ENCODE measurements at places on chromosomes 7 and 10. TPM values are rescaled to one million over a fixed set of nuclear protein-coding genes. Genes with fewer than 3 reads are reported as not detected.

The AZGP1 gene
- 6.8 TPM for total RNA-seq

GRCh38 chr10:54797636-54798321, 3.3 kb downstream of the PCDH15 start:
- no peaks in the 10 kb centered on the region for H3K36me3 ChIP-seq
- H3K4me3 ChIP-seq = no peak overlapping the region
- H3K4me1 ChIP-seq = no peaks in the 10 kb centered on the region
- H3K27me3 ChIP-seq = no peaks in the 10 kb centered on the region

The HSPB1 gene
- total RNA-seq = 21.8 TPM

GRCh38 chr10:132036887-132037675, 28.7 kb upstream of the JAKMIP3 start:
- no peaks in the 10 kb centered on the region for H3K36me3 ChIP-seq
- H3K4me3 ChIP-seq = peak overlapping the region; percentile 58
- peaks cover 16% of the 10 kb centered on the region for H3K4me1 ChIP-seq
- peaks cover 95% of the 10 kb centered on the region for H3K27me3 ChIP-seq

The PIP gene
- total RNA-seq = not detected

DNA sequence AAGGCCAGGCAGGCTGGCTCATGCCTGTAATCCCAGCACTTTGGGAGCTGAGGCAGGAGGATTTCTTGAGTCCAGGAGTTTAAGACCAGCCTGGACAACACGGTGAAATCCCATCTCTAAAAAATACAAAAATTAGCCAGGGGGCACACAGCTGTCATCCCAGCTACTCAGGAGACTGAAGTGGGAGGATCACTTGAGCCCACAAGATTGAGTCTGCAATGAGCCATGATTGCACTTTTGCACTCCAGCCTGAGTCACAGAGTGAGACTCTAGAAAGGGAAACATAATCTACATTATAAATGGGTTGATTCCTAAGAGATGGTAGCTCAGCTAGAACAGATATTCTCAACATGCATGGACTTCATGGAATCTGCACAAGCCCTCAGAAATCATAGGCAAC, 6.3 kb upstream of the LIPF start:
- H3K4me3 ChIP-seq = no peak overlapping the region
- no peaks in the 10 kb centered on the region for H3K4me1 ChIP-seq
- no peaks in the 10 kb centered on the region for H3K36me3 ChIP-seq
- no peak overlapping the region for H3K27ac ChIP-seq
- DNase-seq = no peak
- H3K27me3 ChIP-seq = no peaks in the 10 kb centered on the region

DNA sequence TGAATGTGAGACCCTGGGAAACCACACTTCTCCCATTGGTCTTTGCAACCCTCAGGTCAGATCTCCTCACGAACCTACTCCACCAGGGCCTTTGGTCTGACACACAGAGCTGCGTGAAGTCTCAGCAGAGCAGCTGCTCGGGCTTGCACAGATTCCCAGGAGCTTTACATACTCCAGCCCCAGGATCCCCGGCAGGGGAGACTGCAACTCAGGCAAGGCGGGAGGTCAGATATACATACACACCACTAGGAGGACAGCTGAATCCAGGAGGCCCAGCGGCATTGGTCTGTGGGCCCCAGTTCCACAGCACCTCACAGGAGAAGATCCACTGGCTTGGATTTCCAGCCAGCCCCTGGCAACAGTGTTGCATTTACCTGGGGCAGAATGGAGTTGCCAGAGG, 239.2 kb downstream of the GPAM start:
- H3K4me1 ChIP-seq = no peaks in the 10 kb centered on the region
- H3K4me3 ChIP-seq = no peak overlapping the region
- H3K36me3 ChIP-seq = no peaks in the 10 kb centered on the region
- peak; percentile 2 for DNase-seq
- H3K27me3 ChIP-seq = no peaks in the 10 kb centered on the region

The CAPZA2 gene
- total RNA-seq = 1,001 TPM

GRCh38 chr10:47020471-47020870, 109.2 kb downstream of the PTPN20 start:
- H3K36me3 ChIP-seq = no peaks in the 10 kb centered on the region
- H3K4me3 ChIP-seq = no peak overlapping the region
- no peaks in the 10 kb centered on the region for H3K27me3 ChIP-seq
- no peak overlapping the region for H3K27ac ChIP-seq
- no peak for DNase-seq
- no peaks in the 10 kb centered on the region for H3K4me1 ChIP-seq

DNA sequence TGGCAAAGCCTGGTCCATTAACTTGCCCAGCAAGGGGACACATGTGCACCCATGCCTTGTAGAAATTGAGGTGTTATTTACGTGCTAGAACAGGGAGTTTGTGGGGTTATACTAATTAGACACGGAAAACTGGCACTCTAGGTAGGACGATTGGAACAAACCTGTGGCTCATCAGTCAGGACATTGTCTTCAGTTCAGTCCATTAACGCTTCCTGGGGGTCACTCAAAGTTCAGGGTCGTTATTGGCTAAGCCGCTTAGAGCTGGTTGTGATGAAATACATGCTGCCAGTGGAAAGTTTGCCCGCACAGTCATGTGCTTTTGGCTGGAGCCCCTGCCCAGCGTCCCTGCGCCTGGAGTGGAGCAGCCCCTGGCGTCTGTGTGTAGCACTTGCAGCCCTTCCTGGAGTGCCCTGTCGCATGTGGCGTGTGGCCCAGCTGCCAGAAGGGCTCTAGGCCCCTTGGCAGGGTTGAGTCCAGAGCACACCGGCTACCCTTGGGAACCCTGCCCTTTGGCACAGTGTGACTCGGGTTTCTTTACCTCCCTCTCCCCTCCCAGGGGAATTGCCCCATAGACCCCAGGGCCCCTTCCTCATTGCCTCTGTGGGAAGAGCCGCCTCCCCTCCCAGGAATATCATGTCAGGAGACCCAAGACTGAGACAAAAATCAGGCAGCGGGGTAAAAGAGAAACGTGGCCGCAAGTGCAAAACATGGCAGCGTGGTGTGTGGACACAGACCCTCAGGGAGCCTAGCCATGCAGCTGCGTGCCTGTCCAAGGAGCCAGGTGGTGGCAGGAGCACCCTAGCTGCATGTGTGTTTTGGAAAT, 9.8 kb downstream of the ZNF775 start:
- peak; percentile 83 for DNase-seq
- peaks cover 4% of the 10 kb centered on the region for H3K4me1 ChIP-seq
- peaks cover 4% of the 10 kb centered on the region for H3K36me3 ChIP-seq
- no peak overlapping the region for H3K4me3 ChIP-seq
- no peak overlapping the region for H3K27ac ChIP-seq
- H3K27me3 ChIP-seq = no peaks in the 10 kb centered on the region

The CYP2C19 gene
- total RNA-seq = 19.7 TPM

GRCh38 chr7:100568896-100569844, 4.5 kb downstream of the SAP25 start:
- peaks cover 33% of the 10 kb centered on the region for H3K36me3 ChIP-seq
- peak overlapping the region; percentile 37 for H3K4me3 ChIP-seq
- peak; percentile 84 for DNase-seq
- peak overlapping the region; percentile 47 for H3K27ac ChIP-seq
- H3K4me1 ChIP-seq = peaks cover 42% of the 10 kb centered on the region

DNA sequence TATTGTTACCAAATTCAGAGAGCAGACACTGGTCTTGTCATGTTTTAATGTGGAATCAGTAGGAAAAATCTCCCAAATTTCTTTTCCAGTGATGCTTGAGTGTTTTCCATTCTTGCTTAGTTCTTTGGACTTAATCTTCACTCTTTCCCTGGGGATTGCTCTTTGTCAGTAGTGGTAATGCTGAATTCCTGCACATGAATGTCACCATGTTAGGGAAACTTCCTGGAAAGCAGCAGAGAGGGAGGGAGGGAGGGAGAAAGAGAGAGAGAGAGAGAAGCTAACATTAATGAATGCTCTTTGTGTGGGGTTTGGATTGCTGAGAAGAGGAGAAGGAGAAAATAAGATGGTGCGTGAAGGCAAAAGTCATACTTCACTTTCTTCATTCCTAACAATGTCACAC, 295.3 kb upstream of the COBL start:
- no peak for DNase-seq
- no peak overlapping the region for H3K4me3 ChIP-seq
- no peaks in the 10 kb centered on the region for H3K27me3 ChIP-seq
- no peak overlapping the region for H3K27ac ChIP-seq

The EGR2 gene
- total RNA-seq = 0.73 TPM

The CPA4 gene
- not detected for total RNA-seq

DNA sequence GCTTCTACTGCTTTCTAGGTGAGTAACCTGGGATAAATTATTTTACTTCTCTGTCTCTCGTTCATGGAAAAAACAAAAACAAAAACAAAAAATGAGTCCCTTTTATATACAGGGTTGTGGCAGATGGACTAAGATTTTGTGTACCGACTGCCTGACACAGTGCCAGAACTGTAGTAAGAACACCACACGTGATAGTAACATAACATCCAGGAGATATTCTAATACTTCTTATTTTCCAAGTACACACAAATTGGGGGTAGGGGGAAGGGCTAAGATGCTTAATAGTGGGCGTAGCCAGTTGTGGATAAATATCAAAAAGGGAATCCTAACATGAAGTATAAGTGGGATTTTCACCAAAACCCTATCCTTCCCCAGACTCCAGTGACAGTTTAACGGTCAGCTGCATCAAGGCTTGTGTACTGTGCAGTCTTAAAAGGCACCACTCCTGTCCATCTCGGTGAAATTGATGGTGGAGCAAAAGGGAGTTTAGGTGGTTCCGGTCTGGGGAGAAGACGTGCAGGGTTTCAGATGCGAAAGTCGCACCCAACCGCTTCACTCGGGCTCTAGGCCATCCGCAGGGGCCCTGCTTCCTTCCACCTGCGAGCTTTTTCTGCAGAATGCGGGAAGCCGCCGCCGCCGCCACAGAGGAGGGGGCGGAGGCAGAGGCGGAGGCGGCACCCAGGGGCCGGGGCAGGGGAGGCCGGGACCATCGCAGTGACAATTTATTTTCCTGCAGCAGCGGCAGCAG, at the start of gene STAMBPL1:
Gene STAMBPL1, plus strand, starts transcription at position 712 of the 748 bp plus-strand sequence. CDS start 21,464 bp downstream, outside the sequence.
- peak within 1 kb of the TSS; percentile 96 for H3K27ac ChIP-seq
- peaks cover 13% of the 10 kb centered on the region for H3K4me1 ChIP-seq
- peak; percentile 41 for DNase-seq

The NRCAM gene
- 2.2 TPM for total RNA-seq

The TMEM140 gene
- total RNA-seq = 13.3 TPM

- no peak overlapping the region for H3K4me3 ChIP-seq
- no peaks in the 10 kb centered on the region for H3K27me3 ChIP-seq
- no peaks in the 10 kb centered on the region for H3K36me3 ChIP-seq
- no peak overlapping the region for H3K27ac ChIP-seq
These were observed 287.2 kb downstream of the HGF start for GRCh38 chr7:81482600-81483186.

The UNCX gene
- not detected for total RNA-seq

DNA sequence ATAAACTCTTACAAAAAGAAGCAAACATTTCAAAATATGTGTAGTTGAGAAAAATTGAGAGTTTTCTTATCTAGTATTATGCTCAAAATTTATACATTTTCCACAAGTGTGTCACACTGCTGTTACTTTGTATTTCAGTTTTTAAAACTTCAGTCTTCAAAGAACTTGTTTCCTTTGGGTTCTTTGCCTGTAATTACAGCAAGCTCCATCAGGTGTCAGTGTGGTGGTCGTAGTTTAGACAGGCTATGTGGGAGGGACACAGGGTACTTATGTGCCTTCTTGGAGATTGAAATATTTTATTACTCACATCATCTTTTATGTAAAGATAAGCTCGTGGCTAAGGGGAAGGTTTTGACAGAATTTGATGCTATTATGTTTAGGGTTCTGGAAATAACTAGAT, 360.5 kb downstream of the FGFR2 start:
- H3K4me1 ChIP-seq = no peaks in the 10 kb centered on the region
- no peaks in the 10 kb centered on the region for H3K36me3 ChIP-seq
- H3K27ac ChIP-seq = no peak overlapping the region
- H3K4me3 ChIP-seq = no peak overlapping the region
- H3K27me3 ChIP-seq = no peaks in the 10 kb centered on the region

DNA sequence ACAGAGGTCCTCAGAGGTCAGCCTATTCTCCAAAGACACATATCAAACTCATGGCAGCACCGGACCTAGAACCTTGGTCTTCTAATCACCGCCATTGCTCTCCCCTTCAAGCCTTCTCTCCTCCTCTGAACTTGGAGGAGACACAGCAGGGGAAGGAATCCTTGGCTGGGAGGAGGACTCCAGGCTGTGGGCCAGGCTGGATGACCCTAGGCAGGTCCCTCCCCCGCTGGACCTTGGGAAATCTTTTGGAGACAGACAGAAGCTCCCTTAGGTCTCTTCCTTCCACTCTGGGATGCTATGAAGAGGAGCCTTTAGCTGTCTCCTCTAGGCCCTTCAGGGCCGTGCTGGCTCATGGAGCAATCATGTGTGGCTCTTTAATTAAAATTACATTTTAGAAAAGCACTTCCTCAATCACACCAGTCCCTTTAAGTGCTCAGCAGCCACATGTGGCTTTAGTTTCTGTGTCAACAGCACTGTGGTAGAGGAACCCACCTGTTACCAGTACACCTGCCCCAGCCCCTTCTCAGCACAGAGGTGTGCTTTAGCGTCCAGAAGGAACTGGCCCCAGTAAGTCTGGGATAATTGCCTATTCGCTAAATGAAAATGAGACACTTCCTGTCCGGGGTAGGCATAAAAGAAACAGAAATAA, 238.2 kb downstream of the CELF2 start:
- H3K27me3 ChIP-seq = no peaks in the 10 kb centered on the region
- H3K36me3 ChIP-seq = peaks cover 68% of the 10 kb centered on the region
- no peak overlapping the region for H3K27ac ChIP-seq
- no peak overlapping the region for H3K4me3 ChIP-seq
- DNase-seq = no peak

DNA sequence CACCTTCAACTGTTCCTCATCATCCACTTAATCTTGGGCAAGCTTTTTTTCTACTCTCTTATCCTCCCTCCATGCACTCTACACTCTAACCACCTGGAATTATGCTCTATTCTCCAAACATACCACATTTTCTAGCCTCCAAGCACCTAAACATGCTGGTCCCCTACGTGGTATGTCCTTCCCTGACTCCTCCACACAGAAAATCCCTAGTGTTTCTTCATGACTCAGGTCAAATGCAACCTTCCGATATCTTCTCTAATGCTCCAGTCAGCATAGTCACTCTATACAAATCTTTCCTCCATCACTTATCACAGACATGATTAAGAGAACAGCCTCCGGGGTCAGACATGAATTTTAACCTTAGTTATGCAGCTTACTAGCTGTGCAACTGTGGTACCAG, 68.8 kb downstream of the ARMH3 start:
- H3K4me3 ChIP-seq = no peak overlapping the region
- H3K36me3 ChIP-seq = peaks cover 99% of the 10 kb centered on the region
- H3K27ac ChIP-seq = no peak overlapping the region
- DNase-seq = no peak
- no peaks in the 10 kb centered on the region for H3K4me1 ChIP-seq

The UPK3BL2 gene
- 37.3 TPM for total RNA-seq

GRCh38 chr10:101450277-101451080, 96.5 kb downstream of the BTRC start:
- H3K27me3 ChIP-seq = no peaks in the 10 kb centered on the region
- H3K36me3 ChIP-seq = no peaks in the 10 kb centered on the region
- no peak overlapping the region for H3K27ac ChIP-seq
- H3K4me3 ChIP-seq = no peak overlapping the region

The NPSR1 gene
- not detected for total RNA-seq

The STX1A gene
- total RNA-seq = not detected

- H3K4me3 ChIP-seq = no peak overlapping the region
- no peak for DNase-seq
- no peak overlapping the region for H3K27ac ChIP-seq
- H3K27me3 ChIP-seq = no peaks in the 10 kb centered on the region
These were observed 43.9 kb upstream of the PDCD4 start for GRCh38 chr10:110827875-110828274.
